Stimulated activated naive CD8-positive, alpha-beta T cell treated with anti-CD3 and anti-CD28 coated beads, Interleukin-15, amount 100 ng/mL, for 72 hours (primary cell): ENCODE measurements at places on chromosomes 3 and 15.

GRCh38 chr3:79418855-79419621 is 348.8 kb downstream of the ROBO1 start:
- no peak for DNase-seq

- DNase-seq, result no peak
These were observed 43.4 kb upstream of the APEH start for GRCh38 chr3:49630784-49631183.

GRCh38 chr15:91898843-91899242 is 45.3 kb downstream of the SLCO3A1 start:
- DNase-seq, result no peak

DNA sequence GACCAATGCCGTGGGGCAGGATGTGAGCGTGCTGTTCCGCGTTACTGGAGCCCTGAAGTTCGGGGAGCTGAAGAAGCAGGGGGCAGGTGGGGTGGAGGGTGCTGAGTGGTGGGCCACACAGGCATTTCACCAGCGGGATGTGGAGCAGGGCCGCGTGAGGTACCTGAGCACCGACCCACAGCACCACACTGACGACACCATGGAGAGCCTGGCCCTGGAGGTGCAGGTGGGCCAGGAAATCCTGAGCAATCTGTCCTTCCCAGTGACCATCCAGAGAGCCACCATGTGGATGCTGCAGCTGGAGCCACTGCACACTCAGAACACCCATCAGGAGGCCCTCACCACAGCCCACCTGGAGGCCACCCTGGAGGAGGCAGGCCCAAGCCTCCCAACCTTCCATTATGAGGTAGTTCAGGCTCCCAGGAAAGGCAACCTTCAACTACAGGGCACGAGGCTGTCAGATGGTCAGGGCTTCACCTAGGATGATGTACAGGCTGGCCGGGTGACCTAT is 179.6 kb downstream of the TBC1D2B start:
- no peak for DNase-seq

GRCh38 chr3:104855702-104856101 is 511.0 kb upstream of the ALCAM start:
- DNase-seq, result no peak

DNA sequence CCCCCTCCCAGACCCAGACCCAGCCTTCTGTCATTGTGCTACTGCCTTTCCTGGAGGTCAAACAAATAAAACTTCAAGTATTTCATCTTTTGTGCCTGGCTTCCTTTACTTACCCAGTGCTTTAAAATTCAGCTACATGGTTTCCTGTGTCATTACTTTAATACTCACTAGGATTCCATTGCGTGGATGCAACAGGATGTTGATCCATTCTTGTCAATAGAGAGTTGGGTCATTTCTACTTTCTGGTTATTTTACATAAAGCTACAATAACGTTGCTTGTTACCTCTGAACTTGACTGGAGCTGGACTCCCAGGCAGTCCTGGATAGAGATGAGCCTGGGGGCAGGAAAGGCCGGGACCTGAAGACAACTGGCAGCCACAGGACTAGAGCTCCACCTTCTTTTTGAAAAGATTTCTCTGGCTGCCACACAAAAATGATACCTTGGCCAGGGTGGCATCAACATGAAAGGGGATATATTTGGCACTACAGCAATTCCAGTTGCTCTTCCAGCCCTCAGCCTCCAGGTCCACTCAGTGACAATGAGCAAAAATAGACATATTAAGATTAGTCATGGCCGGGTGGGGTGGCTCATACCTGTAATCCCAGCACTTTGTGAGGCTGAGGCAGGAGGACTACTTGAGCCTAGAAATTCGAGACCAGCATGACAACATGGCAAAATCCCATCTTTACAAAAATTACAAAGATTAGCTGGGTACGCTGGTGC is 23.3 kb upstream of the HEG1 start:
- no peak for DNase-seq
